ENCODE measurements at places on chromosomes 7 and 10.

GRCh38 chr7:132558815-132559214, 17.5 kb downstream of the PLXNA4 start:
- H3K36me3 ChIP-seq, result peaks cover 2% of the 10 kb centered on the region
- H3K4me1 ChIP-seq, result no peaks in the 10 kb centered on the region
- H3K4me3 ChIP-seq, result no peak overlapping the region
- peaks cover 5% of the 10 kb centered on the region for H3K27me3 ChIP-seq

DNA sequence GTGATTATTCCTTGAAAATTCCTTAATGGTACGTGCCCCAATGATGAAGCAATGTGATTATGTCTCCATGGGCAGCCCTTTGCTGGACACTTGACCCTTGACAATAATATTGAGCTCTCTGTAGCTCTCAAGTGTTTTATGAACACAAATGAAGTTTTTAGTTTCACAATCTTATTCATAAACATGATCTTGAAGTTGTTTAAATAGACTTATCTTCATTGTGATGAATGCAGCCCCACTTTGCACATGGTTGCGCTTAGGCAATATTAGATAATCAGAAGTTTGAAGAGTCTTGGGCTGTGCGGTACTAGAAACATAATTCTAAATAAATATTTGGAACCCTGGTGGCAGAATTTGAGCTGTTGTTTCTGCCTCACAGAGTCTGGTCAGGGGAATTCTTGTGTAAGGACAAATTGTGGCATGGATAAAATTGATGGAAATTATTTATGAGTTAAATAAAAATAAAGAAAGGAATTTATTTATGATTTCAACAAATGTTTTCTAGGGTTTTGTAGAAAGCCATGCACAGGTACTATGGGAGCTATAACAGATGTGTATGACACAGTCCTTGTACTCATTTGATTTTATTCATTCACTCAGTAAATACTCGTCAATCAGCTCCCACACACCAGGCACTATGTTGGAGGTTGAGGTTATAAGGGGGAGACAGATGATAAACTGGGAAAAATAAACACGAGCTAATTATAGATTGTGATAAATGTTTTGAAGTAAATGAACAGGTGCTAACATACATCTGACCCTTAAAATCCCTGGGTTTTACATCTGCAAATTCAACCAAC, 217.9 kb downstream of the GALNT17 start:
- H3K4me1 ChIP-seq, result no peaks in the 10 kb centered on the region
- H3K36me3 ChIP-seq, result no peaks in the 10 kb centered on the region
- no peak overlapping the region for H3K27ac ChIP-seq

DNA sequence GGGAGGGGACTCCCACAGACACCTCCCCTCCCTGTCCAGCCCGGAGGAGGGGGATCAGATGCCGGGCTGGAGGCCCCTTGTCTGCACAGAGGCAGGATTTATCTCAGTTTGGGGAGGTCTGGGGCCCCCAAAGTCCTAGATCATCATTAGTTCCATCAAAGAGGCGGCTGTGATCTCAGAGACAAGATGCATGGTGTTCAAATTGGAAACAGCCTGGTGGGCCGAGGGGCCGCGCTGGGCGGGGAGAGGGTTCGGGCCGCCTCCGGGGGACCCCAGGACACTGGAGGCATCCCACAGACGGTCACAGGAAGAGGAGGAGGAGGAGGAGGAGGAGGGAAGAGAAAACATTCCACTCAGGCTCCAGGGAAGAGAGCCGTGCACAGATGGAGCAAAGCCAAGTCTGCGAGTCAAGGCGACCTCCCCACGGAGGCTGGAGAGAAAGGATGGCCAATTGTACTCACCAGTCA, 69.5 kb upstream of the CUX1 start:
- H3K4me3 ChIP-seq, result no peak overlapping the region
- no peak for DNase-seq
- peaks cover 4% of the 10 kb centered on the region for H3K4me1 ChIP-seq
- no peaks in the 10 kb centered on the region for H3K36me3 ChIP-seq
- peaks cover 1% of the 10 kb centered on the region for H3K27me3 ChIP-seq

DNA sequence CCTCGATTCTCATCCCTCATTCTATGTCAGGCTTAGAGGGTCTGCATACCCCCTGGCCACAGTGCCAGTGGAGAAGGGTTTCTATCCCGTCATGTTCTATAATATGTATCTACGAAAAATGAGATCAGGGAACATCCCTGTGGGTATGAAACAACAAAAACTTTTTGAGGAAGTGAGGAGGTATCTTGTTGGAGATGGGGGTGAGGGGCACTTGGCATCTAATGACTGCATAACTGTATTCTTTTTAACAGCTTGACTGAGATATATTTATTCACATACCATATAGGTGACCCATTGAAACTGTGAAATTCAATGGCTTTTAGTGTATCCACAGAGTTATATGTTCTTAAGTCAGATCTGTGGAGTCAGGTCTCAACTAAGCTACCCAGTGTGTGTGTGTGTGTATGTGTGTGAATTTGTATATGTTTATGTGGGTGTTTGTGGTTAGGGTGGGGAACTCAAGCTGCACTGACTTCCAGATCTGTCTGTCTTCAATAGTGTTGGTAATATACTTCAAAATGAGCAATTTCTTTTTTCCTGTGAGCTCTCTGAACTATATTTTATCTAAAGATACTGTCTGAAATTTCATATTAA, 528.9 kb downstream of the CNTNAP2 start:
- H3K36me3 ChIP-seq, result no peaks in the 10 kb centered on the region
- no peak overlapping the region for H3K27ac ChIP-seq
- no peaks in the 10 kb centered on the region for H3K4me1 ChIP-seq
- no peak for DNase-seq

- H3K27me3 ChIP-seq, result peaks cover 4% of the 10 kb centered on the region
- H3K27ac ChIP-seq, result no peak overlapping the region
- H3K4me3 ChIP-seq, result no peak overlapping the region
Observed at GRCh38 chr7:20395104-20395503, 64.4 kb downstream of the ITGB8 start.

GRCh38 chr10:49117376-49118070, 2.2 kb upstream of the VSTM4 start:
- no peaks in the 10 kb centered on the region for H3K36me3 ChIP-seq
- no peak overlapping the region for H3K27ac ChIP-seq

GRCh38 chr7:36875794-36876193, 151.5 kb upstream of the AOAH start:
- H3K27me3 ChIP-seq, result no peaks in the 10 kb centered on the region
- no peak for DNase-seq
- no peak overlapping the region for H3K4me3 ChIP-seq
- no peak overlapping the region for H3K27ac ChIP-seq

DNA sequence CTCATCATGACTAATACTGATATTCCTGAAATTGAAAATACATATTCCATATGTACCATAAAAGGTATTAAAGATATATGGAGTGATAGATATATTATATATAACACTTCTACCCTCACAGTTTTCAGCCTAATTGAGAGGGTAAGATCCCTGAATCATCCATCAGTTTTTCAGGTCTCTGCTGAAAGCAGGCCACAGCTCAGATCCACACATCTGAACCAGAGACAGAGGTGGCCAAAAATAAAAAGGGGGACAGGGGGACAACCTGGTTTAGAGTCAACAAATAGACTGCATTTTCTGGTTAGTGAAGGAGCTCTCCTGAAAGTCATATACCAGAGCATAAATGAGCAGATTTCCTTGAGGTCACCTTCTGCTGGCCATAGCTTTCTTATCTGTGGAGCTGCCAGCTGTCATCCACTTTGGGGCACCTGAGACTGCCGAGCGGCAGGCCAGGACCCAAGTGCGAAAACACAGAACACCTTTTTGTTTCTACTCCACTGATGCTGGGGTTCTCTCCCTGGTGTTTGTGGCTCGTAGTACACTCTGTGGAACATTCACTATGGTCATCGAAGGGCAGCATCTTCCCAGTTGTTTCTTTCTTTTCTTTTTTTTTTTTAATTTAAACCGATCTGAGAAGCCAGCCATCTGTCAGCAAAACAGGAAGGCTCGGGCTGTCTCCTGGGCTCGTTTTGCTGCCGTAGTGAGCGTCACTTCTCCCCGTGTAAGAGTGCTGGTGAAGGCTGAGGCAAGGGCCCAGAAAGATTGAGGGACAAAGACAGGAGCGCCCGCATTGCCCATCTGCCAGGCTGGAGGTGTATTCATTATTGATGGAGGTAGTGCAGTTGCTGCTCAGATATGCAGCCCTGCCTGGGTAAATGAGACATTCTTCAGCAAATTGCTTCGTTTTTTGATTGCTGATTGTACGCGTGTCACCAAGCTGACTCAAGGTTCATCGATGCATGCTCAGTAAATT, 13.5 kb downstream of the IKZF1 start:
- DNase-seq, result no peak
- peaks cover 68% of the 10 kb centered on the region for H3K4me1 ChIP-seq
- H3K27me3 ChIP-seq, result no peaks in the 10 kb centered on the region
- peak overlapping the region; percentile 62 for H3K4me3 ChIP-seq
- H3K27ac ChIP-seq, result peak overlapping the region; percentile 96

DNA sequence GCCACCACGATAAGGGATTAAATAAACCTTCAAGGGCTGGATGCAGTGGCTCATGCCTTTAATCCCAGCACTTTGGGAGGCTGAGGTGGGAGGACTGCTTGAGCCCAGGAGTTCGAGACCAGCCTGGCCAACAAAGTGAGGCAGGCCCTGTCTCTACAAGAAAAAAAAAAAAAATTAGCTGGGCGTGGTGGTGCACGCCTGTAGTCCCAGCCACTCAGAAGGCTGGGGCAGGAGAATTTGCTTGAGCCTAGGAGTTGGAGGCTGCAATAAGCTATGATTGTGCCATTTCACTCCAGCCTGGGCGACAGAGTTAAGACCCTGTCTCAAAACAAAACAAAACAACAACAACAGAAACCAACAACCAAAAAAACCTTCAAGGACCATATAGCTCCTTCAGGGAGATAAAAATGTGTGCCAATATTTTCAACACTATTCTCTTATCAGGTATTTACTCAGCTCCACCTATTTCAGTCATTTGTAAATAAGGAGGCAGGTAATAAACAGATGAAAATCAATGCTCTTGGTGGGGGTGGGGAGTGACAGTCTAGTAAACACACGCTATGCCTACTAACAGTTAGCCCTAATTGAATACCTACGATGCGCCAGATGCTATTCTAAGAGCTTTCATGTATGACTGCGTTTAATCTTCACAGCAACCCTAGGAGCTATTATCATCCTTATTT, 13.2 kb downstream of the BAIAP2L1 start:
- no peak for DNase-seq
- H3K27ac ChIP-seq, result no peak overlapping the region
- H3K4me1 ChIP-seq, result no peaks in the 10 kb centered on the region
- no peaks in the 10 kb centered on the region for H3K36me3 ChIP-seq
- H3K27me3 ChIP-seq, result peaks cover 5% of the 10 kb centered on the region

GRCh38 chr7:66505531-66506451, 122.9 kb upstream of the KCTD7 start:
- no peak overlapping the region for H3K4me3 ChIP-seq
- H3K27me3 ChIP-seq, result peaks cover 9% of the 10 kb centered on the region
- H3K27ac ChIP-seq, result no peak overlapping the region
- H3K36me3 ChIP-seq, result no peaks in the 10 kb centered on the region
- H3K4me1 ChIP-seq, result no peaks in the 10 kb centered on the region

GRCh38 chr10:126324826-126325225, 63.5 kb downstream of the ADAM12 start:
- no peak overlapping the region for H3K27ac ChIP-seq
- no peak overlapping the region for H3K4me3 ChIP-seq
- H3K4me1 ChIP-seq, result no peaks in the 10 kb centered on the region
- H3K36me3 ChIP-seq, result no peaks in the 10 kb centered on the region
- DNase-seq, result no peak

- peaks cover 5% of the 10 kb centered on the region for H3K4me1 ChIP-seq
- no peak overlapping the region for H3K27ac ChIP-seq
- H3K27me3 ChIP-seq, result peaks cover 12% of the 10 kb centered on the region
- H3K36me3 ChIP-seq, result no peaks in the 10 kb centered on the region
- no peak overlapping the region for H3K4me3 ChIP-seq
Observed at GRCh38 chr10:43939389-43939938, 290.8 kb upstream of the ZNF32 start.

DNA sequence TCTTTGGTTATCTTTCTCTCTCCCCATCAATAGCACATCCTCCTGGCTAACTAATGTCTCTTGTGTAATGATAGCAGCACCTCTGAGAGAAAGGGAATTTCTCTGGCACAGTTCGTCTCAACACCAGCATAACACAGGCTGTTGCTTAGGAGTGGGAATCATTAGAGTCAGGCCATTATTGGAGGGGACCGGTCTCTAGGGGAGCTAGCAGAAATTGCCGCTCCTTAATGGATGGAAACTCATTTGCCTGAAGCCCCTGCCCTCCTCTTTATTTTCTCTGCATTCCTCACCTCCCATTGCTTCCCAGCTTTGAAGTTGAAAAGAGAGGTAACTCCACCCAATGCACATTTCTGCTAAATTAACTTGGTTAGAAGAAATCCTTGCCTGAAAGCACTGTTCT, 11.9 kb downstream of the LRRC4 start:
- DNase-seq, result no peak
- H3K36me3 ChIP-seq, result peaks cover 24% of the 10 kb centered on the region
- H3K27me3 ChIP-seq, result no peaks in the 10 kb centered on the region
- H3K4me1 ChIP-seq, result peaks cover 2% of the 10 kb centered on the region
- no peak overlapping the region for H3K4me3 ChIP-seq
- no peak overlapping the region for H3K27ac ChIP-seq

- H3K27ac ChIP-seq, result no peak overlapping the region
- peaks cover 19% of the 10 kb centered on the region for H3K4me1 ChIP-seq
- H3K4me3 ChIP-seq, result no peak overlapping the region
- DNase-seq, result no peak
Observed at GRCh38 chr7:1567896-1568510, 1.8 kb downstream of the PSMG3 start.

DNA sequence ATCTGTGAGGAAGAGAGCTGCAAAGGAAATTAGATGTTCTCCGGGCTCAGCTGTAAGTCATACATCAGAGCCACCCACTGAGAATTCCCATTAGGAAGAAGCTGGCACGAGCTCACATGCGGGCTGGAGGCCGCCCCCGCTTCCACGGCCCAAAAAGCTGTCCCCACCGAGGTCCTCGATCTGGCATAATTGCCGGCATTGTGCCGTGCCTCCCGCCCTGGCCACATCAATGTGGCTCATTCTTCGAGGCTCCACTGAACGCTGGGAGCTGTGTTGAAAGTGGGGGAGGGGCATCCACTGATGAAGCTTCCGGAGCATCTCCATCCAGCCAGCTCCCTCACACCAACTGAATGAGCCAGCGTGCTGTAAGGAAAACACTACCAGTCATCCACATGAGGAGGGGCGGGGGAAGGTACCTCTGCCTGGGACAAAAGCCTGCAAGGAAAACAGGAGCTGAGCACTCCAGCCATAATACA, 173.1 kb downstream of the PTPRN2 start:
- no peaks in the 10 kb centered on the region for H3K4me1 ChIP-seq
- DNase-seq, result no peak
- peaks cover 7% of the 10 kb centered on the region for H3K27me3 ChIP-seq
- no peaks in the 10 kb centered on the region for H3K36me3 ChIP-seq
- H3K27ac ChIP-seq, result no peak overlapping the region
- no peak overlapping the region for H3K4me3 ChIP-seq

DNA sequence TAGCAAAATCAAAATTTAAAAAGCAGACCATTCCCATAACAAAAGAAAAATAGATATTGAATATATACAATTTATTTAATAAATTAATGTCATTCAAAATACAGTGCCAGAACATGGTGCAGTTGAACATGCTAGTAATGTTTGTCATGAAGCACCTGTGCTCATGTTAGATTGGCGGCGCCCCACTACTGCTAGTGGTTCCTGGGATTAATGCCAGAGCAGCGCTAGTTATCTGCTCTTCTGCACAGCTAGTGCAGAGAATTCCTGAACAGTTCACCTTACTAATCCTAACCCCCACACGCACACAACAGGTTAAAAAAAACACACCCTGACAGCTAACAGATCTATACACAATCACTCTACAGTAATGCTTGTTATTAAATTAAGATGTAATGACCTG, 23.4 kb downstream of the KBTBD2 start:
- H3K36me3 ChIP-seq, result peaks cover 37% of the 10 kb centered on the region
- no peak overlapping the region for H3K27ac ChIP-seq
- no peak for DNase-seq

- H3K4me3 ChIP-seq, result peak overlapping the region; percentile 92
- no peak overlapping the region for H3K27ac ChIP-seq
- H3K27me3 ChIP-seq, result no peaks in the 10 kb centered on the region
- peak; percentile 30 for DNase-seq
Observed at GRCh38 chr10:7407368-7408290, 3.2 kb downstream of the SFMBT2 start.
